ENCODE measurements at places on chromosomes 5 and 9.
A peak's percentile ranks its signal among the peaks of the same experiment; 100 is the strongest.

DNA sequence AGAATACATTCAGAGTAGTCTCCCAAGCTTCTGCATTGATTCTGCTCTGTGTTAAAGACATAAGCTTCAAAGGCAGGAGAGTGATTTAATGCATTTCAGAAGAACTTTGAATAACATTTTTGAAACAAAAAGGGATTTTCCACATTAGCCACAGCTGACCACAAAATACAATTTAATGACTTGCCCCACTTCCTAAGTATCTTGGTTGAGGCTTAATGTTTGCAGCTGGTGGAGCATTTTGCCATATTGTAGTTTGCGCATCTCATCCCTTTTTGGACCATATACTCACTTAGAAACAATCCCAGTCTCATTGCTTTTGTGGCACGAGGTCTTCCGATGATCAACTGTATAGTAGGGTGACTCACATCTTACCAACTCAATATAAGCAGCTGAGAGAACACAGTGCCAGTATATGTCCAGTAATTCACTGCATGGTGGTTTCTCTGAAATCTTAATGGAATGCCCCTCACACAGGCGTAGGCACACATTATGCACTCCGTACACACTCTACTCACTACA, 455.8 kb upstream of the PTGER4 start:
- no peak for DNase-seq

- no peak for DNase-seq
These were observed 105.2 kb downstream of the SH3TC2 start for GRCh38 chr5:148957591-148958202.

DNA sequence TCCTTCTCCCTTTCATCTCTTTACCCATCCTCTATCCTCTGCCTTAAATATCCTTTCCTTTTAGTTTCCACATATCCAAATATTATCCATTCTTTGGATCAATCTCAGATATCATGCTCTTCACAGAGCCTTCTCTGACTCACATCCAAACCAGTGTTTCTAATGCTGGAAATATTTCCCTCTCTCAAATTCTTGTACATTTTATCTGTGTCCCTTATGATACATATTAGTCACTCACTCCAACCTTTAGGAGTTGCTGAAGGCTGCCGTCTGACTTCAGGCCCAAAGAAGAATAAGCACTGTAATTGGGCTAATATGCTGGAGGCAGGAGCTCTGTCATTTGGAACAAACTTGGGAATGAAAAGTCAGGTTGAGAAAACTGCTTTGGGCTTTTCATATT, 156.4 kb upstream of the RUSC2 start:
- no peak for DNase-seq

- DNase-seq: no peak
These were observed 3.5 kb downstream of the NRG2 start for GRCh38 chr5:140039561-140039960.

DNA sequence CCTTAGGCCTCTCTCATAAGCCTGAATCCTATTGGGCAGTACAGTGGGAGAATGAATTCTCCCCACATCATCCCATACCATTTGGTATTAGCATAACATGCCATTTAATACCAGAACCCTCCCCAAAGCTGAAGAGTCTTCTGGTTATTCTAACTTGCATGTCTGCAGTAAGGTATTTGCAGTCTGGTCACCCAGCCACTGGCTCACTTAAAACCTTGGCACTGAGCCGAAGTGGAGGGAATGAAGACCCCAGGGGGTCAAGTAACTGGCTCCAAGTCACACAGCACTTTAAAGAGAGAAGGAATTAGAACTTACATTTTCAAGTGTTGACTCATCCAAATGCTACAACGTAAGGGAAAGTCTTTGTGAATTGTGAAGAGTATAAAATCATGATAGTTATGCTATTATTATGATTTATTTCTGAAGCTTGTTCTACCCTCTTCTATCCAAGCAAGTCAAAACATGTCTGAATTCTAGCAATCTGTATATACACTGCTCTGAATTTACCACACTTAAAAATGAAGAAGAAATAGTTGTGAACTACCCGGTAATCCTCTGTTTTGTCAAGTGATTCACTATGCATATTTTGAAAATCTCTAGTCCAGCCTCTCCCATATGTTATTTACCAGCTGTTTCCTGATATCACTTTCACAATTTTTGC, 28.5 kb downstream of the GLRA1 start:
- no peak for DNase-seq

DNA sequence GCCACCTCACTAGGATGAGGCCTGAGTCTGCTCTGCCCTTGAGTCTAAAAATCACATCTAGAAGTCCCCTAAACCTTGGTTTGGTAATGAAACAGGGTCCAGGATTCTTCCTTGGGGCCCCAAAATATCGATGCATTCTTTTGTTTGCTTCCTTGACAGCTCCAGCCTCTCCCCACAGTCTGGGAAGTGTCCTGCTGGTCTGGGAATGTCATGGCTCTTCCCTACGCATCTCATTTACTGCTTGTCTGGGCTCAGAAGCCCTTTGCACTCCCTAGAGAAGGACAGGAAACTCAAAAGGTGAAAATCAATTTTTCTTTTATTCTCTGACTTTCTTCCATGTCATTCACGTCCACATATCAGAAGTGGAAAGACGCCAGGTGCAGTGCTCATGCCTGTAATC, 115.8 kb downstream of the DRD1 start:
- no peak for DNase-seq

DNA sequence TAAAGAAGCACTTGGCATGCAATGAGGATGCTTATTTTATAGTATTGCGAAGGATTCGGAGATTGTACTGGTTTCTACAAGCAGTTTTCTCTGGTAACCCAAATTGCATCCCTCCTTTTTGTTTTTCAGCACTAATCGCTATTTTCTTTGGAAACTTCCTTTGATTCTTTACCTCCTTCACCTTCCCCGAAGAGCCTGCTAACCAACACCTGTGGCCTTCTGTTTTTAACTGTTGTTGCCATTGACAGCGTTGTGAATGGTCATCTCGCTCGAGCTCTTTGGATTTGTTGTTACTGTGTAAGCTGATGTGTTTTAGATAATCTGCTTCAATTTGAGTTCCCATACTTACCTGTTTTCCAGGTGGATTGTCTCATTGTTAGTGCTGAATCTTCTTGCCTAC, 1.1 kb downstream of the CNOT6 start:
- no peak for DNase-seq

GRCh38 chr5:67058998-67059743, 137.4 kb downstream of the CD180 start:
- peak; percentile 30 for DNase-seq

DNA sequence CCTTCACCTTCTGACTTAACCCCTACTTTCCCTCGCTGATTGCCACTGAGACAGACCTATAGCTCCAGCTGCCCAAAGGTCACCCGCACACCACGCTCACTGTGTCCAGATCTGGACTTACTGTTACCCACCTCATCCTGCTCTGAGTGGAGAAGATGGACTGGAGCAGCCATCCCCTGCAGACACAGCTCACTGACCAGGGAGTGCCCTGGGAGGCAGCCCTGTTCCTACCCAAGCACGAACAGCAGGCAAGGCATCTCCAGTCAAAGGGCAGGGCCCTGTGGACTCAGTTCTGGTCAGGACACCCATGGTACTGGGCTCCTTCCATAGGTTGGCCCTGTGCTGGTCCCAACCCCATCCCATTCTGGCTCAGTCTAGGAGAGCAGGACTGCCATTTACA, 9.5 kb upstream of the BARX1 start:
- no peak for DNase-seq

- DNase-seq: no peak
These were observed 221.3 kb upstream of the TAS2R1 start for GRCh38 chr5:9851458-9851857.

DNA sequence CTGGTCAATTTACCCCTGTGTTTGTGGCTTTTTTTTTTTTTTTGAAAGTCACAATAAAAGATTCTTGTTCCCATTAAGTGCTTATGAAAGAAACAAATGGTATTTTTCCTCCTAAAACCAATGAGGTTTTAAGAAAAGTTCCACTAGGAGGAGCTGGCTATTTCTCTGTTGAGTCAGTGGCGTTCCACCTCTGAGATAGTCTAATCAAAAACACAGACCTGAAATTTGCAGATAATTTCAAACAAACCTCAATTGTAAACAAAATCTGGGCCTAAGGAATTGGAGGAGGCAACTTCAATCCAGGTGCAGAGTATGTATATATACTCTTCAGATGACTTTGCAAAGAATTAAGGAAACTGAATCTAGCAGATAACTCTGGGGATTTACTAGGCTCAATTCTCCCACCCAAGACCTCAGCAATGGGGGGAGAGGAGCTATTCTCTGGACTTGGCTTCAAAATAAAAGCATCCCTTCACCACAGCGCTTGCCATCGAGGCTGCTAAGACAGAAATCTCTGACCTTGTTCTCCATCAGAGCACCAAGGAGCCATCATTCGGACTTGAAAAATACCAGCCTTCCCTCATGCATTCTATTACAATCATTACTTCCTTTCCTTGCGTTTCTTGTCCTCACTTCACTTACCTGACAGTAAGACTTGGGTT, 52.4 kb downstream of the FANCC start:
- no peak for DNase-seq

DNA sequence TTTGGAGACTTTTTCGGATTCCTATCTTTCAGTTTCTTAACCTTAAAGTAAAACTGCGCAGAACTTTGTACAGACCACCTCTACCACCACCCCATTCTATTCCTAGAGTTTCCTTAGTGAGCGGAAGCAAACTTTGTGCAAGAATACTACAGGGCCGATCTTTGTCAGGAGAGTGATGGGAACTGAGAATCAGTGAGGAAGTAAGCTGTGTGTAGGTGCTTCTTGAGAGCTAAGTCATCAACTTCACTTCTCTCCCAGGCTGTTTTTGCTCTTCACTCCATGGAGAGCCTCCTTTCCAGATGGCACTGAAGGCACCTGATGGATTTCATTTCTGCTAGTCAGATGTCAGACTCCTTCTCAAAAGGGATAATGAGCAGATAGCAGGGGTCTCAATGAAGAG, 127.3 kb downstream of the SPATA31D1 start:
- DNase-seq: no peak

GRCh38 chr5:172546196-172546595, 91.9 kb upstream of the SH3PXD2B start:
- no peak for DNase-seq

- DNase-seq: peak; percentile 42
These were observed 19.8 kb downstream of the EXOSC2 start for GRCh38 chr9:130713286-130713960.

DNA sequence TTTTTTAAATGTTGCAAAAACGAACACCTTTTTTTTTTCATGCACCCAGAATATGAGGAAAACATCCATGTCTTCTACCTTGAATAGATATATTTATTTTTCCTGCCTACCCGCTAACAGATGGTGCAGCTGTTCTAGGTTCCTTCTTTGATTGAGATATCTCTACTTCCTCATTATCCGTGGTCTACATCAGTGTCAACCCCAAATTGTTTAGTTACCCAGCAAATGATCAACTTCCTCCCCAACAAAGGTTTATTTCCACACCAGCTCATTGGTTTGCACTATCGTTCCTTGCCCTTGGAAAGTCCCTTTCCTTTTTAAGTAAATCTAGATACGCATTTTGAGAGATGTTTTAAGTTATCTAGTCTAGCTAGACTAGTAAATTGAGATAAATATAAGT, 166.4 kb downstream of the PRR16 start:
- DNase-seq: no peak

DNA sequence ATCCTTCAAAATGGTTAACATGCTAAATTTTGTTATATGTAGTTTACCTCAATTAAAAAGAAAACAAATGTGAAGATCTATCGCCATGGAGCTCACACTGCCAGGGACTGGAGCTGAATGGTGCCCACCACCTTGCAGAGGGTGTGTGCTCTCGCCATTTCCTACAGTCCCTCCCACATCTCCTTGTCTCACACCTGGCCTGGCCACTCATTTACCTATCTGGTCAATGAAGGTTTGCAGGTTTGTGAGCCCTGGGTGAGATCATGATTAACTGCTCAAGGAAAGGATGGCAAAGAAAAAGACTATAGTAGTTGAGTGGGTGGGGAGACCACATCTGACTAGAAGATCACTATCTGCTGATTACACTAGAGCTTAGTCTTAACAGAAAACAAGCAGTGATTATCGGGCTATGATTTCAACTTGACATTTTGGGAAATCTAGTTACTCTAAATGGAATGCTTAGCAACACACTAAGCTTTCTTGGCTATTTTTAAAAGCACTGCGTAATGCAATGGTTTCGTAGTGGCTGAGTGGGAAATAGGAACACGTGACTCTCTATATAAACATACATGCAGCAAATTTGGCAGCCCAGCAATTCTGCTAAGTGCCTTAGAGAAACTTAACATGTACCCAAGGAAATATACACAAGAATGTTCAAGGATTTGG, 27.3 kb downstream of the PUM3 start:
- peak; percentile 39 for DNase-seq

DNA sequence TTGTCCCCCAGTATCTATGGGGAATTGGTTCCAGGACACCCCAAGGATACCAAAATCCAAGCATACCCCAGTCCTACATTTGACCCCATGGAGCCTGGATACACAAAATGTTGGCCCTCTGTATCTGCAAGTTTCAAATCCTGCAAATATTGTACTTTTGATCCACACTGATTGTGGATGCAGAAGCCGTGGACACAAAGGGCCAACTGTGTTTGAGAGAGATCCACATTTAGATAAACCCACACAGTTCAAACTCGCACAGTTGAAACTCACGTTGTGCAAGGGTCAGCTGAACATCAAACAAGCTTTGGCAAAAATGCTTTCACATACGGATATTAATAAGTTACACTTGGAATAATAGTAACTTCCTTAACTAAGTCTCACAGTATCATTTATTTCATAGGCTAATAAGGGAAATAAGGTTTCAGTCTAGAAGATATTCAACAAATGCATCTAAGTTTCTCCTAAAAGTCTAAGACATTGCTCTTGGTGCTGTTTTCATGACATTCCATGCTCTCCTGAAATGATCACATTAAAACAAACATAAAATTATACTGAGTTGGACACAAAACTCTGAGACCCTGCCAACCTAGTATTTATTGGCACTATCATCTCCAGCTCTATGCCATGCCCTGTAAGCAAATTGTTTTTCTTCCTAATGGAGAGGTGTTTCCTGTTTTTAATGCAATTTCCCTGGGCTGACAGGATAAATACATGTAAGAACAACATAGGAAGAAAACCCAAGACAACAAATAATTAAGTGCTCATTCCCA, 32.3 kb downstream of the ACTL7A start:
- no peak for DNase-seq

DNA sequence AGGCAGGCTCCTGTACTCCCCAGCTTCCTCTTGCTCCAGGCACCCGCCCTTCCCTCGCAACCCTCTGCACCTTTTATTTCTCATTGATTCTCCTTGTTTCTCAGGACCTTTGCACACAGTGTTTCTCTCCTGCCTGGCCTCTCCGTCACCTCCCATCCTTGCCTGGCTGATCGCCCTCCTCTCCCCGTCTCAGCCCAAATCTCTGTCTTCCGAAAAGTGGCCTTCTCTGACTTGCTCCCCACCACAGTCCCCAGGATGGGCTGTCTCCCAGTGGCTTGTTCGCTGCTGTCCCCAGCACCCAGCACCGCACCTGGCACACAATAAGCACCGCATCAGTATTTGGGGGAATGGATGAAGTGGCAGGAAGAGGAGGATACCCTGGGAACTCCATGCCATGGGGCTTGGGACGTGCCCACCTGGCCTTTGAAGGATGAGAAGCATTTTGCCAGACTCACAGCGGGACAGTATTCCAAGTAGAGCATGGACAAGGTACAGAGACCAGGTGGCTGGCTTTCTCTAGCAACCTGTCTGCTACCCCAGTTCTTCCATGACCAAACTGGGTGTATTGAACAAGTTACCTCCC, 62.5 kb downstream of the LMX1B start:
- no peak for DNase-seq
